ENCODE measurements at places on chromosomes 3 and 15.

DNA sequence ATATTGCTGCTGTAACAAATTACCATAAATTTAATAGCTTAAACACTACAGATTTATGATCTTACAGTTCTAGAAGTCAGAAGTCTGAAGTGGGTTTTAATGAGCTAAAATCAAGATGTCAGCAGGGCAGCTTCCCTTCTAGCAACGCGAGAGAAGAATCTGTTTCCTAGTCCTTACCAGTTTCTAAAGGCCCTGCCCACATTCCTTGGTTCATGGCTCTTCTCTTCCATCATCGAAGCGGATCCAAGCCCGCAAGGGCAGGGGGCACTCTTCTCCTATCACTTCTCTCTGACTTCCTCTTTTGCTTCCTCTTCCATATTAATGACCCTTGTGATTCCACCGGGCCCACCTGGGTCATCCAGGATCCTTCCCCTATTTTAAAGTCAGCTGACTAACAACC, 16.1 kb downstream of the MINDY4B start:
- no peak for DNase-seq

- DNase-seq = no peak
Observed at GRCh38 chr15:66212563-66212921, 41.0 kb downstream of the MEGF11 start.

DNA sequence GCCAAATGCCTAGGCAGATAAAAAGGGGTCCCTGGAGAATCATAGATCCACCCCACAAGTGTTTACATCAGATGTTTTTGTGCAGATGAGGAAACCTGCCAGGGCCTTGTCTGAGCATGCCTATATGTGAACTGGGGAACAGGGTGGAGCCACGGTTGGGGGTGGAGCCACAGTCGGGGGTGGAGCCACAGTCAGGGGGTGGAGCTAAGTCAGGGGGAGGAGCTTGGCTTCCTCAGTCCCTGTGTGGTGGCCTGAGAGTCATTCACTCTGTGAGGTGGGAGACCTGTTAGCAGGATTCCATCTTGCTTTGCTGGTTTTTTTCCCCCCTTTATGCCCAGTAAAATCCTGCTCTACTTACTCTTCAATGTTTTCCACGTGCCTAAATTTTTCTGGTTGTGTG, 57.8 kb upstream of the TGFBR2 start:
- DNase-seq = peak; percentile 17

DNA sequence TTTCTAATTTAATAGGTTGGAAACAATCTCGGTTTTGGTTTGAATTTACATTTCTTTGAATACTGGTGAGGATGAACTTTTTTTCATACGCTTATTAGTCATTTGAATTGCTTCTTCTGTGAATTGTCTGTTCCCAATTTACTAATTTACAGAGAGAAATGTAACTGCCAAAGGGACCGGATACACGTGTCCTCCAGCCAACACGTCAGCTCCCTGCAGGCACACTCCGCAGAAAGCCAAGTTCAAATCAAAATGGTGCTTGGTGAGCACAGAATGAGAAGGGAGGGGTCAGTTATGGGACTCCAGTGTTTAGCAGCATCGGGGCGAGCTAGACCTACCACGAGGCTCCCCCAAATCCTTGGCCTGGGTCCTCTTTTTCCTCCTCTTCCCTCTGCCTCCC, 10.8 kb upstream of the TSEN2 start:
- peak; percentile 85 for DNase-seq

GRCh38 chr3:39250116-39250747, 29.6 kb downstream of the CX3CR1 start:
- no peak for DNase-seq

GRCh38 chr3:128448491-128448890, 18.2 kb downstream of the DNAJB8 start:
- DNase-seq = peak; percentile 69

DNA sequence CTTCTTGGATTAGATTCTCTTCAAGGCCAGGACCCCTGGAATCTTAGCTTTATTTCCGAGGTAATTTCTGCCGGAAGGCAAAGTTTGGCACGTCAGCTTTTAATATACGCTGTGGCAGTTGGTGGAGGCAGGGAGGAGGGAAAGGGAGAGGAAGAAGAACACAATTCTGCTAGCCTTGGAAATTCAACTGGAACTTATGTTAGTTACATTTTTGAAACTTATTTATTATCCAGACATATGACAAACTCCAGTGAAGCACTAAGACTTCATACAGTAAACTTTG, 100.1 kb upstream of the TSC22D2 start:
- DNase-seq = no peak

- DNase-seq = no peak
Observed at GRCh38 chr15:39852250-39852649, 67.8 kb downstream of the GPR176 start.

GRCh38 chr15:59833366-59833765, 144.2 kb upstream of the BNIP2 start:
- DNase-seq = no peak

DNA sequence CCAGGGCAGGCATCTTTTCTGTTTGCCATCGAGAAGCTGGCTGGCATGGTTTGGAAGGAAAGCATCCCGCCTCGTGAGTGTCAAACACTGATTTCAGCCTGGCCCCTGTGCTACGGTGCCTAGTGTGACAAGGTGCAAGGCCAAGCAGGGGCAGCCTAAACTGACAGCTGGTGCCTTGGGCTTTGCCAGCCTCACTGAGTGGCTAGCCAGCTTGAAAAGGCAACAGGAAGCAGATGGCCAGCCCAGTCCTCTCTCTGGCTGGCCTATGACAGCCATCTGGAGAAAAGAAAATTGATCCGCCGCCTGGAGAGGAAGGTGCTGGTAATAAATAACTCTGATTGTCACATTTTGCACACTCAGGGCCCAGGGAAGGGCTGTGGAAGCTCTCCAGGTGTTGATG, 52.2 kb downstream of the C3orf85 start:
- no peak for DNase-seq

- DNase-seq = no peak
Observed at GRCh38 chr15:71187526-71187925, 72.3 kb downstream of the THSD4 start.

DNA sequence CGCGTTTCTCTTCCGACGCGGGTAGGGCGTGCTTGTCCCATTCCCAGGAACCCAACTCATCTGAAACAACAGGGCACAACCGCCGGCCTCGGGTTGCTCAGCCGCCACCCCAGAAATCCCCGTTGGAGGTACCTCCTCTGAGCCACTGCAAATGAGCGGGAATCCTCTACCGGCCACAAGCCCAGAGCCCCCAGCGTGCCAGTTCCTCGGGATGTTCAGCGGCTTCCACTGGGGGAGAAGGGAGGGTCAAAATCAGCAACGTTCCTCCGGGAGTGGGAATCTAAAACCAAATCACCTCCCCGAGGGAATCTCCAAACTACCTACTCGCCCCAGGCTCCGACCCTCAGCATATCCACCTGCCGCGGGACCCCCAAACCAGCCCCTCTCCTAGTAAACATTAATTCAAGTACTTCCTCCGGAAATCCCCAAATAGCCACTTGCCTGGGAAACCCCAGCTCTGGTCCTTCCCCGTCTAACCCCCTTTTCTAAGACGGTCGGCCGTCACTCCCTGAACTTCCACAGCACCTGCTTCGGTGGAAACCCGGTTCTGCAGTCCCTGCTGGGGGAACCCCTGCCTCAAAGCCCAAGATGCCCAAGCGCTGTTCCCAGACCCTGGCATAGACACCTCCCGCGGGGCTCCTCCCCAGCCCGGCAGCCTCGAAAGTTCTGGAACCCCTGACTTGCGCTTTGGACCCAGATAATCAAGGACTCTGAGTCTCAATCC, 887 bp downstream of the OXTR start:
- DNase-seq = no peak

GRCh38 chr3:46864061-46864881, 1.0 kb upstream of the MYL3 start:
- no peak for DNase-seq

- DNase-seq = no peak
Observed at GRCh38 chr3:5072100-5072816, 49.8 kb upstream of the ARL8B start.

DNA sequence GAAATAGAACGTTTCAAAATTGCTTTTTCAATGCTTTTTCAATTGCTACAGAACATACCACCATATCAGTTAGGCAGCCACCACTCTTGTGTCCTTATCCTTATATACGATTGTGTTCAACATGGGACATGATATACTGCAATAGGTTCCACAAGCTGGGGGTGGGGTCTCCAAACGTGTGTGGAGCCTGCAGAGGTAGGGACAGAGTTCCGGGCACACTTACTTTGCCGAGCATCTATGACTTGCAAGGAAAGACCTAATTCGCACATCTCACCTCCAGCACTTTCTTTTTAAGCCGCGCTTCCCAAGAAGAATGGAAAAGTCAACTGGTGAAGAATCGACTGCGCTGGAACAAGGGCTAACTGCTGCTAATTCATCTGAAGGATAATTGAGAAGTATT, 39.6 kb upstream of the SFMBT1 start:
- no peak for DNase-seq

GRCh38 chr3:160473978-160474377, 24.4 kb upstream of the TRIM59 start:
- DNase-seq = no peak

GRCh38 chr3:46546896-46547440, 19.1 kb downstream of the LRRC2 start:
- no peak for DNase-seq

GRCh38 chr3:188095431-188095830, 58.5 kb upstream of the LPP start:
- DNase-seq = no peak

DNA sequence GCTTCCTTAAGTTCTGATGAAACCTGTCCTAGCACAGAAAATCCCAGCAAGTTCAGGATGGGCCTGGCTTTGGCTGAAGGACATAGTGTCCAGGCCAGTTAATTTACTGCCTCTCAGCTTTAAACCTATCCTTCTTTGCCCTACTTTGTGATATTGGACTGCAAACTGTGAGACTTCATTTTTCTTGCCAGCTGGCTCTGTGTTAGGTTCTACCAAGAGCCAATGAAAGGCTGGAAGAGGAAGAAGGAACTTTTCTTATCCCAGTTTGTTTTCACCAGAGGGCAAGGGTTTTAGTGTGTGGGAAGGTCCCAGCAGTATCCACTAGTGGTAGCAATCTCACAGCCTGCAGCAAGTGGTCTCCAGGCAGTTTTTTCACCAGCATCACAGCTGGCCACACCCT, 18.2 kb downstream of the DCUN1D1 start:
- DNase-seq = no peak

DNA sequence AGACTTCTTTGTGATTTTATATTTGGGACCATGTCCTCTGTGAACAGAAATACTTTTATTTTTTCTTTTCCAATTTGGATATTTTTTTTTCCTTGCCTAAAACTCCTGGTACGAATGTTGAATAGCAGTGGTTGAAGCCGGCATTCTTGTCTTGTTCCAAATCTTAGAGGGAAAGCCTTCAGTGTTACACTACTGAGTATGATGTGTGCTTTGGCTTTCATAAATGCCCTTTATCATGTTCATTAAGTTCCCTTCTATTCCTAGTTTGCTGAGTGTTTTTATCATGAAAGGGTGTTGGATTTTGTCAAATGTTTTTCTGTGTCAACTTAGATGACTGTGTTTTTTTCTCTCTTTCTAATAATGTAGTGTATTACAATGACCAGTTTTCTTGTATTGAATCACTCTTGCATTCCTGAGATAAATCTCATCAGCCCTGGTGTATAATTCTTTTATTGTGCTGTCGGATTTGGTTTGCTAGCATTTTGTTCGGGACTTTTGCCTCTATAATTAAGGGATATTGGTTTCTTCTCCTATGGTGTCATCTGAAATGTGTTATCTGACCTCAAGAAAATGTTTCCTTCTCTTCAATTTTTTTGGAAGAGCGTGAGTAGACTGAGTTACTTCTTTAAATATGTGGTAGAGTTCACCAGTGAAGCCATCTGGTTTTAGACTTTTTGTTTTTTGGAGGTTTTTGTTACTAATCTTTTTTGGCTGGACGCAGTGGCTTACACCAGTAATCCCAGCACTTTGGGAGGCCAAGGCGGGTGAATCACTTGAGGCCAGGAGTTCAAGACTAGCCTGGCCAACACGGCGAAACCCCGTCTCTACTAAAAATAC, 33.3 kb downstream of the MAP1A start:
- DNase-seq = no peak

- DNase-seq = no peak
Observed at GRCh38 chr3:184538666-184539431, 22.7 kb upstream of the EPHB3 start.

- DNase-seq = no peak
Observed at GRCh38 chr15:65904301-65904700, 35.0 kb downstream of the RAB11A start.

DNA sequence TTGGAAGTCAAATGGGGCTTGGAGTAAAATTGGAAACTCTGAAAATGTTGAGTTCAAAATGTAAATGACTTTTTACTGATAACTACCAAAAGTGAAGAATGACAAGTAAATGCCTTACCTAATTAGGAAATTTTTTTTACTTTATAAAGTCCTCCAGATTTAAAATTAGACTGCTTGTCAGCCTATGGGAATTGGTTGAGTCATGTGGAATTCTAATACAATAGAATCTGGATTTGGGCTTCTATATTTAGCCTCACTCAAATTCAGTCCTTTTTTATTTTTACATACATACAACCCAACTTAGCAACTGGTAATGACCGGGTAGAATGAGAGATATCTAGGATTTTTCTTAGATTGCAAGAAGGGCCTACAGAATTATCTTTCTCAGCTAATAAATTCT, 158.9 kb upstream of the CADPS start:
- DNase-seq = no peak

DNA sequence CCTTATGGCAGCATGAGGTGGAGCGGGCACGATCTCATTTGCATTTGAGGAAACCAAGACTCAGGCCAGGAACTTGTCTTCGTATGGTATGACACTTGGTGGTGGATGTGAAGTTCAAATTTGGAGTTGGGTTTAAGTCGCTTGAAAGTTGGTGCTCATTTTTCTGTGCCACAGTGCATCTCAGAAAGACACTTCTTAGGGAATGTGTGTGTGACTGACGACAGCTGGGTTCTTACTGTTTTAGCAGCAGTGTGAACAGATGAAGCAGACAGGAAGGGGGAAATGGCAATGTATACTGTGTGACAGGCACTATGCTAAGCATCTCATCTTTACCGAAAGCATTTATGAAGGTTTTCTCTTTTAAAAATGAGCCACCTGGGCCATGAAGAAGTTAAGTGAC, 75.4 kb downstream of the SEC22A start:
- no peak for DNase-seq

DNA sequence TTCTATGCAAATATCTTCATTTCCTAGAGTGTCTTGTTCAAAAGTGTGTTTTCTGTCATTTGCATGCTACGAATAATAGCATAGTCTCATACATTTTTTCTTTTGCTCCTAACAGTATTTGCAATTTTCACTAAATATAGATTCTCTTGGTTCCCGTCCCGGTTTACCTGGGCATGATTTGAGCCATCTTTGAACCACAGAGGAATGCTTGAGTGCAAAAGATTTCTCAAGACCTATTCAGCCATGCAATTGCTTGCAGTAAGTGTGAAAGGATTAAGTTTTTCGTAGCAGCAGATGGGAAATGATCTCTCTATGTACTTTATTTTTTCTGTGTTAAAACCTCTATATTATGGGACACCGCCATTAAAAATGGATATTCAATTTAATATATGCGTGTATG, 733.0 kb downstream of the ZPLD1 start:
- DNase-seq = no peak
